ENCODE measurements at places on chromosomes 2 and 18. TPM values are rescaled to one million over a fixed set of nuclear protein-coding genes. Genes with fewer than 3 reads are reported as not detected.
A peak's percentile ranks its signal among the peaks of the same experiment; 100 is the strongest.

- no peak for DNase-seq
Observed at GRCh38 chr2:118290411-118291250, 202.4 kb downstream of the INSIG2 start.

- DNase-seq, result no peak
Observed at GRCh38 chr2:77590298-77590917, 68.2 kb upstream of the LRRTM4 start.

GRCh38 chr2:27379836-27380625, 503 bp downstream of the ZNF513 start:
- no peak for DNase-seq

OBSL1 gene
- total RNA-seq, result 0.48 TPM

SERPINB10 gene
- 21.6 TPM for total RNA-seq

SPC25 gene
- total RNA-seq, result 18.7 TPM

- DNase-seq, result no peak
Observed at GRCh38 chr2:104889291-104889959, 35.5 kb downstream of the POU3F3 start.

DNA sequence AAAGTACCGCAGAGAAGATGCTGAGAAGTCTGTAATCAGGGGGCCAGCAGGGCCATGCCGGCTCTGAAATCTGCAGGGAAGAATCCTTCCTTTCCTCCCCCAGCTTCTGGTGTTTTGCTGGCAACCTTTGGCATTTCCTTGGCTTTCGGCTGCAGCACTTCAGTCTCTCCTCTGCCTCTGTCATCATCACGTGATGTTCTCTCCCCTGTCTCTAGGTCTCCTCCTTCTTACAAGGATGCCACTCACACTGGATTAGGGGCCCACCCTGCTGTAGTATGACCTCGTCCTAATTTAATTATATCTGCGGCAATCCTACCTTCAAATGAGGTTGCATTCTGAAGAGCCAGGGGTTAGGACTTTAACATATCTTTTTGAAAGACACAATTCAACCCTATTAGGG, 13.8 kb upstream of the RAB12 start:
- no peak for DNase-seq

GRCh38 chr2:46963210-46963609, 47.6 kb upstream of the MCFD2 start:
- DNase-seq, result no peak

DNA sequence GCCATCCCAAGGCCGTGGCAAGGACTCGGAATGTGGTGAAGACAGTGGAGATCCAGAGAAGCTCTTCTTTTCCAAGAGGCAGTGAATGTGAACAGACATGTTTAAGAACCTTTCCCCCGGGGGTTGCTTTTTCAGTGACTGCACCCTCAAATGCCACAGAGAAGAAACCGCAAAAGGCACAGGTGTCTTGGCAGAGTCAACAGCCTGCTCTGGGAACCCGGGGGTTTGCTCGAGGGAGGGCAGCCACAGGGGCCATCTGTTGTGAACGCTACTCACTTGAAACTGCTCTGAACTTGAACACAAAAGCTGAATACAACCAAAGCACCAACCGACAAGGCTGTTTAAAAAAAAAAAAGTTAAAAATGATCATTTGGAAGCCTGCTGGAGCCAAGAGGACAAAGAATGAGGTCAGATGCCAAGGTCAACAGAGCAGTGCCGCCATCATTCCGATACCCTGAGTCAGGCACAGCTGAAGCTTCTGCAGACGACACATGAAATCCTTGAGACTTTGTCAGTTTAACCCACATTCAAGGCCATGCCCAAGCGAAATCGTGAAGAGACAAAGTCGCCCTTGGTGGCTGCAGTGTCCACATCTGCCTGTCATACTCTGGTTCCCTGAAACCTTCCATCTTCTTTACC, 47.4 kb downstream of the PSMG2 start:
- DNase-seq, result peak; percentile 23

GRCh38 chr2:228016402-228016801, 145.0 kb downstream of the DAW1 start:
- no peak for DNase-seq

GYPC gene
- 85.2 TPM for total RNA-seq

SIX3 gene
- 0.26 TPM for total RNA-seq

EHBP1 gene
- 25.1 TPM for total RNA-seq

- DNase-seq, result no peak
Observed at GRCh38 chr18:8235894-8236293, 373.3 kb upstream of the RAB12 start.

DNA sequence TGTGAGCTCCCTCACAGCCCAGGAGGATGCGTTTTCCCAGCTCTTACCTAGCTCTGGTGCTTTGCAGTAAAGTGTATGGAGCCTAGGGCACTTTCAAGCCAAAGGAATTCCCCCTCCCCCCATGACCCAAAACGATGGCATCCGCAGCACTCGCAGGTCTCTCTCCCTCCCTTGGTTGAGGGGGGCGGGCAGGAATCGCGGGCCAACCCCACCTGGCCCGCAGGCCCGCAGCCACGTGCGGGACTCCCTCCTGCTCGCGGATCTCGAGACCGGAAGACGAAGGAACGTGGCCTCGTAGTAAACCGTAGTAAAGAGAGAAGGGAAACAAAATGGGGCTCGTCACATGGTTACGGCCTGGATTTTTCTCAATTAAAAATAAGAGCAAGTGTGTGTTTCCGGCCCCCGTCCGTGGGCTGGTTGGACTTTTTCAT, 8.5 kb downstream of the IRS1 start:
- DNase-seq, result peak; percentile 30

GRCh38 chr2:196823750-196824522, 14.8 kb upstream of the C2orf66 start:
- no peak for DNase-seq

NOTO gene
- not detected for total RNA-seq

- no peak for DNase-seq
Observed at GRCh38 chr2:188851311-188851710, 122.9 kb upstream of the COL3A1 start.

GRCh38 chr2:54456612-54457322, 640 bp downstream of the SPTBN1 start:
- no peak for DNase-seq

DNA sequence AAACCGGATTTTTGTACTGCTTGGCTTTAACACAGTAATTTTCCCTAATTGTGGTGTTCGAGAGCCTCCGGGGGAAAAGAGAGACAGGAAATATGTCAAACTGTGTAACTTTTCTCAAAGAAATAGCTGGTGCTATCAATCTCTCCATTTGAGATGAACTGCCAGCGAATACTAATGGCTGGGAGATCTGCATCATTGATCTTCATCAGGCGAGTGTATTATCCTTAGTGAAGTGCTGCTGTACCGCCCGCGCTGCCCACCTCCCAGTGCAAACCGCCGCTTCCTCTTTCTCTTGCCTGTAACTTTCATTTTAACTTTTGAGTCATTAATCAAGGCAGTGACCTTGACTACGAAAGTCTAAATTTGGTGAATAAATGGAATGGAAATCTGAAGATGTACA, 246.1 kb upstream of the ST6GAL2 start:
- no peak for DNase-seq

DNA sequence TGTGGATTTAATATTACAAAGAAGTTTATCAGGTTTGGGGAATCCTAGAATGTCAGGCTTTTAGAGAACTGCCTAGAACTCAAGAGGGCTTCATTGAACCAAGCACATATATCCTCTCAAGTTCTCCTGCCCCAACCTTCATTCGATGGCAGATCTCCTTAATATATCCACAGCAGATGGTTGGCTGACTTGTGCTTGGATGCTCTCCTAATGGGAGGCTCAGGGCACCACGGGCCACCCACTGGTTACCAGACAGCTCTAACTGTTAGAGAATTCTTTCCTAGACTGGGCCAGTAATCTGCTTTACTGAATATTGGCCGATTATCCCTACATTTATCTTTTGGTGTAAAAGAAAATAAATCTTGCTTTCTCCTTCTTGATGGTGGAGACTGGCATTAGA, 87.2 kb upstream of the ATP8B1 start:
- DNase-seq, result no peak

DNA sequence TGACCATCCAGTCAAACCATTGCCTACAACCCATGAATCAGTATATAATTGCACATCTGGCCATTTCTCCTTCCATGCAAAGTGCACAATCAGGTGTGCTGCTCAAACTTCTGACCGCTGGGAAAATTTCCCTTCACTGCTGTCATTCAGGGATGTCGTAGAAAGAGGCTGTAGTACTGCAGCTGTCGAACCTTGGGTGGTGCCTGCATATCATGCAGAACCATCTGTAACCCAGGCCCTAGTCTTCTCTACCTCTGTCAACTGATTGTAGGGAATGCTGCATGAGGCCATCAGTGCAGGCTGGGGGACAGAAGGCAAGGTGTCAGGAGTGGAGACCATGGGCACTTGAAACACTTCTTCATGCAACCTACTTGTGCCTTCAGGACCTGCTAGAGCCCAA, 267.5 kb downstream of the CALCRL start:
- DNase-seq, result no peak

ANKRD23 gene
- total RNA-seq, result 3.5 TPM

UCN gene
- total RNA-seq, result 2.0 TPM

ASB18 gene
- total RNA-seq, result not detected

GRCh38 chr18:79540161-79540903, 139.3 kb upstream of the CTDP1 start:
- DNase-seq, result no peak

GRCh38 chr18:46842583-46842982, 74.7 kb downstream of the PIAS2 start:
- DNase-seq, result no peak

GRCh38 chr2:46765045-46765444, 150.6 kb downstream of the MCFD2 start:
- DNase-seq, result no peak

DNA sequence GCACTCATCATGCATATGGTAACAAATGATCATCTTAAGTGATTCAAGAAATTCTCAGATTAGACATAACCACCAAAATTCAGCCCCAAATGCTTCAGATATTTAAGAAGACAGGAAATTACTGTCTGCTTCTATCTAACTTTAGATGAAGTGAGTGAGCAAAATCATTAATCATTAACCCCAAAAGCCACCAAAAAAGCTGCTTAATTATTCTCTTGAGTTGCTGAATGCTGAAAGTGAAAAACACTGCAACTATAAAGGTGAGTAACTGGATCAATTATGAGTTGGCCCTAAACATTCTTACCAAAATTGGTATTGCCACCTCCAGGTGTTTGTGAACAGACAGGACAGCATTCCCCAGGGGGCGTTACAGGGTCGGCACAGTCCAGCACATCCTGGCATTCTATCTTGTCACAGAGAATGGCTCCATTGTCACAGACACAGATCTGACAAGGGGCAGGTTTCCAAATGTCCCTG, 69.6 kb downstream of the COL5A2 start:
- peak; percentile 45 for DNase-seq

- DNase-seq, result no peak
Observed at GRCh38 chr2:47555368-47555767, 152.4 kb downstream of the MSH2 start.

NXPH2 gene
- not detected for total RNA-seq

DNA sequence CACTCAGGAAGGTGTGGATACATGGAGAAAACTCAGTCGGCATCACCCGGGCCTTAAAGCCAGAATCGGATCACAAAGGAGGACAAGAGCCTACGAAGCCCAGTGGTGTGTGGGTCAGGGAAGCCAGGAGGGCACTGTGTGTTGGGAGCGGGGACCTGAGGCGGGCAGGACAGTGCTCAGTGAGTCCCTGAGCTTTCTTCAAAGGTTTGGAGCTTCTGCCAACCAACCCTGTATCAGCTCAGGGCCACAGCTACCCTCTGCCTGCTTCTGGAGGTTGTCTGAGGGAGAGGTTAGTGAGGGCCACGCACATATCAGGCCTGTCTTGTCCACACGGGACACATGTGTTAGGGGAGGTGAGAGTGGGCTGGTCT, 52.4 kb downstream of the DYSF start:
- DNase-seq, result no peak

GRCh38 chr2:79793006-79793405, 280.2 kb downstream of the CTNNA2 start:
- DNase-seq, result no peak

LTBP1 gene
- total RNA-seq, result 0.15 TPM

GRCh38 chr2:119897736-119898395, 115.0 kb upstream of the EPB41L5 start:
- no peak for DNase-seq

GRCh38 chr18:25345081-25345866, 6.7 kb downstream of the ZNF521 start:
- no peak for DNase-seq

DNA sequence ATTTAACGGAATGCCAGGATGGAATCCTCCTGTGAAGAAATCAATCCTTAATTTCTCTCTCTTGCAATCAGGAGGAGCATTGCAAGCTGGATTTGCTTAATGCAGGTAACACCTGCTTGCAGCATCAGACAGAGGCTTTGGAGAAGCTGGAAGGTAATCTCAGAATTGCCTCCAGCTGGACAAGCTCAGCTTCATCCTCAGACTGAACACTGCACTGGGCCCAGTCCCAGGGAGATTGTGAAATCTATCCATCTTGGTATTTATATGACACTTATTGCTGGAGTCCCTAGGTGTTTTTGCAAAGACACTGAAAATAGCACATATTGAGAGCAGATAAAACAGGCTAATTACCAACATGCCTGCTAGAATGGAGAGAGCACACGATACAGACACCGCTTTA, 179.4 kb upstream of the SESTD1 start:
- no peak for DNase-seq

DNA sequence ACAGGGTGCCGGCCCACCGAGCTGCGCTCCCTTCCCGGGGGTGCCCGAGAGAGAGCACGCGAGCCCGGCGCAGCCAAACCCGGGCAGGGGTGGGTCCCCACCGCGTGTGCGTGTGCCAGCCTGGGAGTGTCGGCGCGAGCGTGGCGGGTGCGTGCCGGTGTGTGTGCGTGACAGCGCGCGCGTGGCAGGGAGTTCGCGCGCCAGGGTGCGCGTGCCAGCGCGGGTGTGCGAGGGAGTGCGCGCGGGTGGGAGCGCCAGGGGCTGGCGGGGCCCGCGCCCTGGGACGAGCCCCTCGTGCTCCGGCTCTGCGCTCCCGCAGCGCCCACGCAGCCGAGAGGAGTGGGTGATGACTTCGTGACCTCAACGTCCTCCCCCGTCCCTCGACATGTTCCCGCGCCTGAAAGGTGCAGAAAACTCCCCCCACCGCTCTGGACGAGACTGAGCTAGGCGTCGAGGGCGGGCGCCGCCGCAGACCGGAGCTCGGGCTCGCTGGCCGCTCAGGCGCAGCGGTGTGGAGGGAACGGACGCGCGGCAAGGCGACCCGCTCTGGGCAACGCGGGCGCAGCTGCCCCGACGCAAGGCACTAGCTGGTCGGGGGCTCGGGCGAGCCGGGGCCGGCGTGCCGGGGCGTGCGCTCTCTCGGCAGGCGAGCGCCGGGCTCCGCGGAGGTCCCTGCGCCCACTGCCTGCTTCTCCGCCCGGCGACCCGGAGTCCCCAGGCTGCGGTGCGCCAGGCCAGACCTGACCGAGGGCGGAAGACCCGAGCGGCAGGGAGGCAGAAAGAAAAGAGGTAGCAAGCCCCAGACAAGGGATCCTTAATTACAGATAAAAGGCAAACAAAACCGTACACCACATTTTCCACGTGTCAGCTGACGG, 582.8 kb downstream of the ZEB2 start:
- no peak for DNase-seq

CPLX4 gene
- not detected for total RNA-seq
